Occipital lobe (tissue), 3 donors: ENCODE measurements at places on chromosomes 13 and 19. TPM values are rescaled to one million over a fixed set of nuclear protein-coding genes. Genes with fewer than 3 reads are reported as not detected.

DNA sequence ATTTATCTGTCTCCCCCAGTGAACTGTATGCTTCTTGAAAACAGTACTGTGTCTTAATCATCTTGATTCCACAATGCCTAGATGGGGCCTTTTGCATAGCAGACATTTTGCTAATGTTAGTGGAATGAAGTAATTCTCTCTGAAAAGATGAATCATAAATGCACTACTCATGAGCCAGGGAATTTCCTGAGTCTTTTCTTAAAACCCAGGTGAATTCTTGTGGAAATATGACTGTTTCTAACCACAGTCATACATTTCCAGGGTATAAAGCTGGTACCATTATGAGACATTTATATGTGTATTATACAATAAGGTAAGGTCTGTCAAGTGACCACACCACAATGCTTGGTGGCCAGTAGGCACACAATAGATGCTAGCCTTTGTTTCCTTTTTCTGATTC, 5.5 kb upstream of the KCTD4 start:
- no peak for DNase-seq

DNA sequence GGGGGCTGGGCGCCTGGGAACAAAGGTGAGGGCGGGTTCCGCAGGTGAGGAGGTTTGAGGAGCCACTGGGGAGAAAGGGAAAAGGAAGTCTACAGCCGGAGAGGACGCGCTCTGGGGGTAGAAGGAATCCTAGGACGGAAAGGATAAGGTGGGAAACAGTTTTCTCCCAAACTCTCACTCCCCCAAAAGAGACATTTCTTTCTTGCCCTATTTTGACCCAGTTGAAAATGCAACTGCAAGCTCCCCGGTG, 651 bp upstream of the POLR1D start:
- no peak for DNase-seq

DNA sequence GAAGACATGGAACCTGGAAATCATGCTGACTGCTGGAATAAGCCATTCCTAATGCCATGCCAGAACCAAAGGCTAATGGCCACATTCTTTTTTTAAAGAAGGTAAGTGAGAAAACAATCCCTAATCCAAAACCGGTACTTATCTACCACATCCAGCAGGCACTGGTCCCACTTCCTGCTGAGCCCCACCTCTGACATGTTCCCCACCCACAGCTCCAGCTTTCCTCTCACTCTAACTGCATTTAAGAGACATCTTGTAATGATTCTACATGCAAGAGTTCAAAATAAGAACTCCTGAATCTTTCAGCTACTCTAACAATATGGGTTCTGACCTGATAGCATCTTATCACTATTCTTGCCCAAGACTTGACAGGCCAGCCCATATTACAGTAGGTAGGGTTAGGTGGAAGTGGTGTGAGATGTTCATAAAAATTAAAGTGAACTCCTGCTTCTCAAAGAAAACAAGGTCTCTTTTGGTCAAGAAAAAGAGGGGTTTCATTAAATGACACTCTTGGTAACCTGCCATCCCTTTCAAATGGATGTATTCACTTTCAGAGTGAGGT, 41.9 kb downstream of the N4BP2L2 start:
- no peak for DNase-seq

DNA sequence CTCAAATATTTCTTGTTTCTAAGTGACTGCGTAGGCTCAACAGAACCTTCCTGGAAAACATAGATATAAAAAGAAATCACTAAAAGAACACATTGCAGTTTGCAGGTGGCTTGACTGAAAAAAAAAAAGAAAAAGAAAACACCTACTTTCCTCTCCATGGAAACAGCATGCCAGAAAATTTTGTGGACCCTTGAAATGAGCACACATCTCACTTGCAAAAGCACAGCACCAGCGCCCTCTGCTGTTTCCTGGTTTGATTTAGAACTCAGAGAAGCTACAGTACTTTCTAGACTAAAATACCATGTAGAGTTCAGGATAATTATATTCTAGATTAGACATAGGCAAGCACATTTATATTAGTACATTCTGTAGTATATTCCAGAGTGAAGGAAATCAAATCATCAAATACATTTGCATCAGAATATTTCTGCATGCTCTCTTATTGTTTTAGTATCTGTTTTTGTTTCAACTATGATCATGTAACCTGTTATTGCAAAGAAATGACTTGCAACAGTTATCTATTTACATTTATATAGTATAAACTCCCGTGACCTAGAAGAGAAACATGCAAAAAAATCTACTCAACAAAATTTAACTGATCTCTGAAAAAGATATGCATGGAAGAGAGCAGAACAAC, 22.3 kb upstream of the XPO4 start:
- peak; percentile 63 for DNase-seq

FGF9 gene
- 16.1 TPM for total RNA-seq

KLF1 gene
- 0.31 TPM for total RNA-seq

CRB3 gene
- total RNA-seq: not detected

ACER1 gene
- not detected for total RNA-seq

ZNF763 gene
- total RNA-seq: 6.7 TPM

EDDM13 gene
- not detected for total RNA-seq

CPB2 gene
- not detected for total RNA-seq
